GM23338 (cell line): ENCODE measurements at places on chromosomes 5 and 9. TPM values are rescaled to one million over a fixed set of nuclear protein-coding genes. Genes with fewer than 3 reads are reported as not detected.
A peak's percentile ranks its signal among the peaks of the same experiment; 100 is the strongest.

The ANKRD34B gene
- 1.5 and 2.9 TPM in 2 replicates for total RNA-seq

The ARL14EPL gene
- total RNA-seq: not detected in 2 replicates

The PCDHA10 gene
- total RNA-seq: 11.6 and 12.2 TPM in 2 replicates

The POC5 gene
- total RNA-seq: 25.2 and 25.9 TPM in 2 replicates

The C5orf52 gene
- total RNA-seq: not detected in 2 replicates

The PPIC gene
- total RNA-seq: 13.9 and 21.3 TPM in 2 replicates

The DNAJC18 gene
- 14.2 and 18.9 TPM in 2 replicates for total RNA-seq

The PLPP6 gene
- 13.2 and 15.2 TPM in 2 replicates for total RNA-seq

The FAXDC2 gene
- 1.8 and 4.6 TPM in 2 replicates for total RNA-seq

GRCh38 chr5:78985725-78986223 lies 664 bp upstream of the ARSB start:
- no peak for DNase-seq
- peaks cover 23% of the 10 kb centered on the region for H3K4me1 ChIP-seq
- H3K27me3 ChIP-seq: no peaks in the 10 kb centered on the region
- H3K27ac ChIP-seq: 0 out of 2 replicates have a peak overlapping the region, but pooled peaks have one; percentile 52

GRCh38 chr9:121764371-121764730 lies 112.9 kb downstream of the DAB2IP start:
- H3K36me3 ChIP-seq: peaks cover 11% of the 10 kb centered on the region; the same call in 1 of the 2 replicates
- no peak for DNase-seq
- no peaks in the 10 kb centered on the region for H3K27me3 ChIP-seq
- H3K4me1 ChIP-seq: no peaks in the 10 kb centered on the region
- no peak overlapping the region for H3K4me3 ChIP-seq

GRCh38 chr9:22512495-22512894 lies 65.9 kb downstream of the DMRTA1 start:
- no peak overlapping the region for H3K27ac ChIP-seq
- DNase-seq: no peak
- no peaks in the 10 kb centered on the region for H3K4me1 ChIP-seq
- H3K4me3 ChIP-seq: no peak overlapping the region

DNA sequence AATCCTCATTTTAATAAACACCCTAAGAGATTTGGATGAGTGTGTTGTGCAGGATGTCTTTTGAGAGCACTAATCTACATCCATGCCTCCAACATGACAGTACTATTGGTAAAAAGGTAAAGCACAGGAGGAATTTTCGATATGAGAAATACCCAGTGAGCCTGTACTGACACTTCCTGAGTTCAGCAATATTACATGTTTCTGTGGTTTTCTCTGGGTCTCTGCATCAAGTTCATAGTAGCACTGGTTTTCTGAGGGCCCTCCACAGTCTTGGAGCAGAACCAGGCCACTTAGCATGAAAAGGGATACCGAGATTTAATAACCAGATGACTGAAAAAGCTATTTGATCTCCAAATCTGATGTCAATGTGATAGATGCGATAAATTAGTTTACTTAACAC lies 524.1 kb downstream of the TMEM38B start:
- H3K27me3 ChIP-seq: no peaks in the 10 kb centered on the region
- no peak for DNase-seq
- no peak overlapping the region for H3K4me3 ChIP-seq
- no peak overlapping the region for H3K27ac ChIP-seq
- no peaks in the 10 kb centered on the region for H3K36me3 ChIP-seq

GRCh38 chr5:103804711-103805110 lies 242.1 kb upstream of the NUDT12 start:
- H3K4me3 ChIP-seq: no peak overlapping the region
- H3K27ac ChIP-seq: no peak overlapping the region
- DNase-seq: no peak
- H3K36me3 ChIP-seq: no peaks in the 10 kb centered on the region

DNA sequence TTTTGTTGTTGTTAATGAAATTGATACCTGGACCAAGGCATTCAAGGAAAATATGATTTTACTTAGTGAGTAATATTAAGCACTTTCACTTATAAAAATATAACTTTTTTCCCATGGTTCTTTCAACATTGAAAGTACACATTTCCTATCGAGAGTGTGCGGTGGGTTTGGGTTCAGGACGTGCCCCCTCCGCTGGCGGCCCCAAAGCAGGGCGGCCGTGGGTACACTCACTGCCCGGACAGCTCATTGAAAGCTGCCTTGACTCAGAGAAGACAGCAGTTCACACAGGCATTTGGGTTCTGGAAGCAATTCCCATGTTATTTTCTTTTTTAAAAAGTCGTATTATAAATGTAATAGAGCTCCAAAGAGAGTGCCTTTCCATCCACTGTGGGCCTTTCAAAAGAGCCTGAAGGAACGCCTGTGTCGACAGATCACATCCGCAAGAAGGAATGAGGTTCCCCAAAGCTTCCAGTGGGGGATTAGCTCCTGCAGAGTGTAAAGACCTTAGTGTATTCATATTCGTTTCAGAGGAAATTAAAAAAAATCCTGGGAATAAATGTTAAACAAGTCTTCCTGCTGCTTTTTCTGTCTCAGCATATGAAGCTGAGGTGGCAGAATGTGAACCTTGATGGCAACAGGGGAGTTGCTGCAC lies 74.3 kb downstream of the PRDM6 start:
- DNase-seq: no peak
- H3K4me1 ChIP-seq: peaks cover 13% of the 10 kb centered on the region
- H3K27me3 ChIP-seq: no peaks in the 10 kb centered on the region
- no peak overlapping the region for H3K4me3 ChIP-seq

DNA sequence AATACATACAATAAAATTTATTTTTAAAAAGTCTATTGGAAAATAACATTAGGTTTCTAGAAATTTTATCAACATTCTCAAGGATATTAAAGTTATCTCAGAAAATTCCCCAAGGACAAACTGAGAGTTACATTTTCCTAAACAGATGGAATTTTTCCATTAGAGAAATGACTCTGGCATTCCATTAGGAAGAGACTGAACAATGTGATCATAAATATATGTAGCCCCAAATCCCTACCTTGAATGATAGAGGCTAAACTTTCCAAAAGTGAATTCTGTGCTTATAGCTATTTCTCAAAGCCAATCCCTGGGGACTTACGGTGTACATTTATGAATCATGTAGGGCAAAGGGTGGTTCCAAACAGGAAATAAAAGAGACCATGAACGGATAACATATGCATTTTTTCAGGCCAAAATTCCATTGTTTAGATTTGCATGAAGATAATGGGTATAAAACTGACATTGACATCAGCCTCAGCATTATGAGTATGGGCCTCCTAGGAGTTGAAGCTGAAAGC lies 1181.0 kb upstream of the DMAC1 start:
- H3K4me1 ChIP-seq: no peaks in the 10 kb centered on the region
- no peak overlapping the region for H3K4me3 ChIP-seq
- no peak for DNase-seq
- no peaks in the 10 kb centered on the region for H3K27me3 ChIP-seq
- no peaks in the 10 kb centered on the region for H3K36me3 ChIP-seq

- H3K4me1 ChIP-seq: peaks cover 10% of the 10 kb centered on the region; the same call in 1 of the 2 replicates
- H3K27ac ChIP-seq: no peak overlapping the region
- no peak overlapping the region for H3K4me3 ChIP-seq
- H3K36me3 ChIP-seq: no peaks in the 10 kb centered on the region
These were observed 30.4 kb upstream of the NDFIP1 start for GRCh38 chr5:142078221-142078620.

- H3K36me3 ChIP-seq: no peaks in the 10 kb centered on the region
- H3K4me3 ChIP-seq: peak overlapping the region; percentile 94
- H3K4me1 ChIP-seq: peaks cover 46% of the 10 kb centered on the region
- H3K27ac ChIP-seq: peak overlapping the region; percentile 30
These were observed 2.1 kb downstream of the NRARP start for GRCh38 chr9:137299938-137300337.

DNA sequence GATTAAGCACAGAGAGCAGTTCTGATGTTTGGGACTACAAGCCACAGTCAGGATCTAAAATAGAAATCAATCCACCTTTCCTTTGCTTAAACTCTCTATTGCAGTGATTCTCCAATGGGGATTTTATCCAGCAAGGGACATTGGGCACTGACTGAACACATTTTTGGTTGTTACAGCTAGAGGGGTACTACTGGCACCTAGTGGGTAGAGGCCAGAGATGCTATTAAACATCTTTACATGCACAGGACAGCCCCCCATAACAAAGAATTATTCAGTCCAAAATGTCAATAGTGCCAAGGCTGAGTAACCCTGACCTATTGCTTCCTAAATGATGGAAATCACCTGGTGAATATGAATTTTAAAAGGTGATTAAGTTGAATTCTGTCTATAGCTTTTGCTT lies 12.0 kb downstream of the ZNF622 start:
- H3K27me3 ChIP-seq: no peaks in the 10 kb centered on the region
- no peaks in the 10 kb centered on the region for H3K4me1 ChIP-seq
- peaks cover 13% of the 10 kb centered on the region; the same call in 1 of the 2 replicates for H3K36me3 ChIP-seq
- DNase-seq: peak; percentile 23
- no peak overlapping the region for H3K27ac ChIP-seq
- H3K4me3 ChIP-seq: no peak overlapping the region

DNA sequence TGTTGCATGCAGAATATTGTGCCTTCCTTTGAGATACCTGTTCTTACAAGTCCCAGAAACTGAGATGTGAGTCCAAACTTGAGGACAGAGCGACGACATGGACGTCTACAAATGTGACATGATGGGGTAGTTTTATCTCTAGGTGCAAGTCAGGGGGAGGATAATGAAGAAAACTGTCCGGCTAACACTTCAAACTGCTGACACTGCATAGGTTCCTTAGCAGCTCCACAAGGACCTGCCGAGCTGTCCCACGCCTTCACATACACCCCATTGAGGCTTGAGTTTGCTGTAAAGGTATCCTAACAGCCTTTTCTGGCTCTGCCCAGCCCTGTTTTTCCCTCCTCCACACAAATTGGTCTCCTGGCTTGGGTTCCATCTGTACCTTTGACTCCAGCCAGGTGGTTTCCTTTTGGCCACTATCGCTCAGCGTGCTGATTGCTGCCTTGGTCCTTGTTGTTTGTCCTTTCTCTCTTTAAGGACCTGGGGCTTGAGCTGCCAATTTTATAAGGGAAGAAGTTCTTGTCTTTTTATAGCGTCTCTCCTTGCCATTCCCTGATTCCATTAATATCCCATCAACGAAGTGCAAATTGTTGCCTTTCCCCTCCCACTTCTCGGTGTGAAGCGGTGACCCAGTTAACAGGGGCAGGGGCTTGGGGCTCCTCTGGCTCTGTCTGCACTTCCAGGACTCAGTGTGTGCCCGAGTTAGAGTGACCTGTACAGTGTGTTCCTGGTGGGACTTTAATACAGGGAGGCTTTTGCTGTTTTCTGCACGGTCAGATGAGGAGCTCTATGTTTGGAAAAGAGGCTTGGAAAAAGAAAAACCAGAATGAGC lies 100.3 kb downstream of the PCSK1 start:
- no peak overlapping the region for H3K27ac ChIP-seq
- peaks cover 13% of the 10 kb centered on the region for H3K4me1 ChIP-seq
- no peak for DNase-seq
- no peak overlapping the region for H3K4me3 ChIP-seq
- no peaks in the 10 kb centered on the region for H3K36me3 ChIP-seq

DNA sequence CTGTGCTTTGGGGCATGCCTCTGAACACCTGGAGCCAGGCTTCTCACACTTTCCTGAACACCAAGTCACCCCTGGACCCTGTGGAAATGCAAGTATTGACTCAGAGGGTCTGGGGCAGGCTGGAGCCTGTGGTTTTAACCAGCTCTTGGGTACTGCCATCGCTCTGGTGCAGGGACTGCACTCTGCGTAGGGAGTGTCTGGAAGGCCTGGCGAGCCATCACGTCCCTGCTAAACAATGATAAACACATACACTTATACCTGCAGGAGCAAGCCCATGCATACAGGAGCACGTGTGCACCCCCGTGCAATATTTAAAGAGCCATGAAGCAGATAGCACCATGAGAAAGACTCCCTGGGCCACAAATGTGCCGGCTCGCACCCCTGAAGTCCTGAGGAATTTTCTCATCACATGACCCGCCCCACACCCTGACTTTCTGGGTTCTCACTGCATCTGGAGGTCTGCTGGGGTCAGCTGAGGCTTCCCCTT lies 267.7 kb downstream of the GADD45G start:
- H3K4me1 ChIP-seq: no peaks in the 10 kb centered on the region
- no peaks in the 10 kb centered on the region for H3K27me3 ChIP-seq
- DNase-seq: no peak
- no peak overlapping the region for H3K27ac ChIP-seq
- H3K36me3 ChIP-seq: no peaks in the 10 kb centered on the region

GRCh38 chr5:178940569-178941360 lies at the start of gene ZNF454:
Gene ZNF454 (plus strand): TSS chr5:178941198. CDS start chr5:178942792, 1,594 bp downstream.
- peaks cover 5% of the 10 kb centered on the region; the same call in 1 of the 2 replicates for H3K36me3 ChIP-seq
- no peaks in the 10 kb centered on the region; the same call in 1 of the 2 replicates for H3K27me3 ChIP-seq
- no peaks in the 10 kb centered on the region; the same call in 1 of the 2 replicates for H3K4me1 ChIP-seq
- DNase-seq: peak; percentile 98
- H3K27ac ChIP-seq: peak within 1 kb of the TSS; percentile 76

DNA sequence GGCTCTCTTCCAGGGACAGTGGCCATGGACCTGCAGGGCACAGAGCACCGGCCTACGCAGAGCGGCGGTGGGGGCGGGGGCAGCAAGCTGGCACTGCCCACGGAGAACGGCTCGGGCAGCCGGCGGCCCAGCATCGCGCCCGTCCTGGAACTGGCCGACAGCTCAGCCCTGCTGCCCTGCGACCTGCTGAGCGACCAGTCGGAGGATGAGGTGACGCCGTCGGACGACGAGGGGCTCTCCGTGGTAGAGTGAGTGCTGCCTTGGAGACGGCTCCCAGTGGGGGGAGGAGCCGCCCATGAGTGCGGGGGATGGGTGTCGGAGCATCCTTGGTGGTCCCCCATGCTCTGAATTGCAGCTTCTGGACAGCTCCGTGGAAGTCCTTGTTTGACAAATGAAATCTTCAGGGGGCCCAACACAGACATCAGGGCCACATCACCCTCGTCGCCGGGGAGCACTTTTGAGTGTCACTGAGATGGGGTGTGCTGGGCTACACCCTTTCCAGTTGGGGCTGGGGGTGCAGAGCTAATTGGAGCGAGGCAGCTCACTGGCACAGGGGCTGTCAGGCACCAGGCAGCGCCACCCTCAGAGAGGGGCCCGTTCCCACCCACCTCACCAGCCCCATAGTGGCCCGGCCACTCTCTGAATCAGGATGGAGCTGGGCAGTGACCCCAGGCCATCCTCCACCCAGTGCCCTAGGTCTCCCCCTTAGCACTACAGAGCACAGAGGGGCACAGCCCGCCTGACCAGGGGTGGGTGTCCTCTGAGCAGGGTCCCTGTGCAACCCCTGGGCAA lies 70.9 kb downstream of the KCNT1 start:
- H3K27me3 ChIP-seq: no peaks in the 10 kb centered on the region
- H3K27ac ChIP-seq: no peak overlapping the region
- no peaks in the 10 kb centered on the region for H3K4me1 ChIP-seq
- H3K4me3 ChIP-seq: no peak overlapping the region

DNA sequence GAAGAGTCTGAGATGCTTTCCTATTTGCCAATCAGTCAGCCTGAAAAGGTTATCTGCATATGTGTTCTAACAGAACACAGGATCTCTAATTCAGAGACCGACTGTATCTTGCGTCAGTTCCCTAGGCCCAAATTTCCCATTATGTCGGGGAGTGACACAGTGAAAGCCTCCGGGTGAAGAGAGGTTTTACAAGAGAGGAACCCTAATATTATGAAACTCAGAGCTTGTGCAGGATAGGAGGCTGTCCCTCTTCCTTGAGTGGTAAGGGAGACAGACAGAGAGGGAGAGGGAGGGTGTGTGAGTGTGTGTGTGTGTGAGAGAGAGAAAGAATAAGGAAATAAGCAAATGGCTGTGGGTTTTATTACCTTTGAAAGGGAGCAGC lies 1.9 kb downstream of the CD14 start:
- no peak overlapping the region for H3K27ac ChIP-seq
- H3K4me3 ChIP-seq: no peak overlapping the region
- H3K27me3 ChIP-seq: peaks cover 39% of the 10 kb centered on the region
- peaks cover 6% of the 10 kb centered on the region; the same call in 1 of the 2 replicates for H3K36me3 ChIP-seq

- no peaks in the 10 kb centered on the region for H3K27me3 ChIP-seq
- no peak overlapping the region for H3K4me3 ChIP-seq
- no peaks in the 10 kb centered on the region for H3K4me1 ChIP-seq
- DNase-seq: no peak
- no peak overlapping the region for H3K27ac ChIP-seq
- H3K36me3 ChIP-seq: no peaks in the 10 kb centered on the region
These were observed 8.0 kb upstream of the SPOCK1 start for GRCh38 chr5:137507150-137507549.
